HAP-1 (cell line): ENCODE measurements at places on chromosomes 5 and 9.
A peak's percentile ranks its signal among the peaks of the same experiment; 100 is the strongest.

DNA sequence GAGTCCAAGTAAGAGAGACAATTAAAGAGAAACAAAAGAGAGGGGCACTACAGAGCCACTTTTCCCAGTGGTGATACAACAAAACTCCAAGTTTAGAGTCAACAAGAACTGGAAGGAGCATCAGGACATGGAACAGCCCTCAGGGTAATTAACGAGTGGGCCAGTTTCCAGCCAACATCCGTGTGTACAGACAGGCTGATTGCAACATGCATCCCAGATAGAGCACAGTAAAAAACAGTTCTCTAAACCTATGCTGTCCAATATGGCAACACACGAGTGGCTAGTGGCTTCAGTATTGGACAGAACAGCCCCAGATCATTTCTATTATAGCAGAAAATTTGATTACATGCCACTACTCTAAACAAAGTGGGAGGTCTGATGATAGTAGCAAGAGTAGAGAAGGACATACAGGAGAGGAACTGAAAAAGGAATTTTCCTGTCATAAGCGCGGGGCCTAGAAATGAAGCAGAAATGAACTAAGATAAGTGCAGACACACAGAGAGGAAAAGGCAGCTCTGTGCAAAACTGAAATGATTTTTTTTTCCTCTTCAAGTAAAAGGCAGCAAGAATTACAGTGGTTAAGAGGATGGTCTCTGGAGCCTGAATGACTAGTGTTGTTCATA lies 175.6 kb upstream of the CCNG1 start:
- no peak for DNase-seq

DNA sequence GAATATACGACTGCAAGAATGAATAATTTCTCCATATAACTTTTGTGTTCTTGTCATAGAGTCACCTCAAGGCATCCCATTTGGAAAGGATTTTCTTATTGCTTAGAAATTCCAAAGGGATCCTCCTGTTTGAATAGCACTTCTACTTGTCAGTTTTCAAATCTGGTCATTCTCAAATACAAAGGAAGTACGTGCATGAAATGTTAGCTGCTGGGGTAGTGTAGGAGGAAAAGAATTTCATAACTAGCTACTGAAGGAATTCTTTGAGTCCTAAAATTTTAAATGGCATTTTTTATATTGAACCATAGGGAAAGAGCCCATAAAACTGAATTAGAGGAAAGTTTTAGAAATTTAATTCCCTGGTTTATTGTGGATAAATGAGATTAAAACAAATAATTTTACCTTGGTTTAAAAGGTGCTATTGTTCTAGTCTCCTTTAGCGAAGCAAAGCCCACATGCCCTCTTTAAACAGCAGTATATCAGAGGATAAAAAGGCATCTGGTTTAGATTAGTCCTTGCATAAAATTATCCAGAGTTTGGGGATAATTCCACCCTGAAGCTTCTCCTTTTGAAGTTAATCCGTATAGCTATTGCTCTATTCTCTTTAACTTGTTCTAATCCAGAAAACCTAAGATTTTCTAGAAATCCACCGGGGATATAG lies 2.0 kb upstream of the MPDZ start:
- DNase-seq: peak; percentile 24

- peak; percentile 62 for DNase-seq
These were observed 17.7 kb downstream of the RALGDS start for GRCh38 chr9:133103183-133103986.

DNA sequence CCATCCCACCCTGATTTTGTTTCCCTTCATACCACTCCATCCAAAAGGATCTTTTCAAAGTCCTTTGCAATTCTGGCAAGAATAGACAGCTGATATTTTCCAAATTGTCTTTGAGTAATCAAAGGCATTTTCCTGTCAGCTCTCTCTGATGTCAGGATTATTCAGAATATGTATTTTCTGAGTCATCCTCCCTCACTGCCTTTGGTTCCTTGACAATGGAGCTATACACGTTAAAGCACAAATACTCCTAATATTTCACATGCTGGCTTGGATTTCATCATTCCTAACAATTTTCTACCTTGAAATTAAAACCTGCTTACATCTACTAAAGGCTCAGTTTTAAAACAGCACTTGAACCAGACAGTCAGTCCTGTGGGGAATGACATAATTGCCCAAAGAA lies 379.4 kb downstream of the GADD45G start:
- DNase-seq: no peak

GRCh38 chr9:84238652-84239051 lies 101.9 kb downstream of the SLC28A3 start:
- peak; percentile 16 for DNase-seq

DNA sequence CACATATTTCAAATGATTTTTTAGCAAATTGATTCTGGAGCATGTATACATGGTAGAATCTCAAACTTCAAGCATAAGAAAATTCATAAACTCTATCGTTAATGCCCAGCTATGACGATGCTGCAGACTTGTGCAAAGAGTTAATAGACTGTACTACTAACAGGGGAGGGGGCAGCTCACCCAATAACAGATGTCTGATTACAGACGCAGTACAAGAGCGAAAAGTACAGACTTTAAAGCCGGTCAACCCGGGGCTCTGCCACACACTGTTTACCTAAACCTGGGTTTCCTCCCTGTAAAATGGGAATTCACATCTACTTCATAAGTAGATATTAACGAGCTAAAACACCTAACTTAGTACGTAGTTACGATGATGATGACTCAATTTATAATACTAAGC lies 651 bp downstream of the TRIM23 start:
- DNase-seq: no peak

- no peak for DNase-seq
These were observed 263.6 kb upstream of the RASA1 start for GRCh38 chr5:87004101-87004500.

GRCh38 chr9:5580650-5581049 lies 48.3 kb upstream of the RIC1 start:
- no peak for DNase-seq

DNA sequence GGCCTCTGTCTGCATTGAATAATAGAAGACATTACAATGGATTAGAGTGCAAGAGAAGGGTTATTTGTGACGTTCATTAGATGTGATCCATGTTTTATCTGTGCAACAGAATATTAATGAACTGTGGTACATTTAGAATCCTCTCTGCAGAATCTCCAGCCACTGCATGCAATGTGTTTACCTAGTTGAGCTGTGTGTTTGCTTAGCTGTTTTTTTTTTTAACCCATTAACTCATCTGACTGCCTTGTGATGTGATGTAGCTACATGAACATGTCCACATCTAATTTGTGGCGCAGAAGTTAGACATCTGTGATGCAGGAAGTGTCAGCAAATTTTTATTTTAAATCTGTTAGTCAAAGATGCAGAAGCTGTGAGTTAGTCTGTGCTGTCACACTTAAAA lies 236.9 kb downstream of the CD180 start:
- DNase-seq: no peak

DNA sequence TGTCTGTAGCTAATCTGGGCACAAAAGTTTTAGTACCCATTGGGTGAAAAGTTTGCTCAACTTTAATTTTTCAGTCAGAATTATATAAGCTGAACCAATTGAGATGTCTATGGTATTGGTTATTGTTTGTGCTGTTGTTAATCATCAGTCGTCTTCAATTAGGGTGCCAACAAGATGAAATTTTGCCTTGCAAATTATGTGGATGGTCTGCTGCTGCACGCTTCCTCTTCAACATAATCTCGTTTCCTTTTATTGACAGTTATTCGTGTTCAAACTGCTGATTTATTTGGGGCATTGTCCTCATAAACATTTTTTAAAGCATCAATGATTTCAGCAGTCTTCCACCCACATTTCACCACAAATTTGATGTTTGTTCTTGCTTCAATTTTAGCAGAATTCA lies 194.0 kb downstream of the HTR1A start:
- no peak for DNase-seq

DNA sequence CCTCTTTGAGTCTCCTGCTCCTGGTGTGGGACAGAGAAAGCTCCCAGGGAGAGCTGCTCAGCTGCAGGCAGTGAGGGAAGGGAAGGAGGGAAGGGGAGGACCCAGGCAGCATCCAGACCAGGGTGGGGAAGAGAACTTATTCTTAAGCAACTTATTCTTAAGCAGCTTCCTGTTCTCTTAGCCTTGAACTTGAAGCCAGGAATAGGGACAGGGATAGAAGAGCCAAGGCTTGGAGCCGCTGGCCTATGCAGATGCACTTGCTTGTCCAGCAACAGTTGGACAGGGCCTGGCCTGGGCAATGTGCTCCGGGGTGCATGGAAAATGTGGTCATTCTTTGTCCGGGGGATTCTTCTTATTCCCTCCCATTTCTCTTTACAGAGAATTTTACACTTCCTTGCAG lies 31.4 kb upstream of the SPTLC1 start:
- DNase-seq: no peak

GRCh38 chr9:109115931-109116526 lies 3.7 kb downstream of the TMEM245 start:
- DNase-seq: no peak

DNA sequence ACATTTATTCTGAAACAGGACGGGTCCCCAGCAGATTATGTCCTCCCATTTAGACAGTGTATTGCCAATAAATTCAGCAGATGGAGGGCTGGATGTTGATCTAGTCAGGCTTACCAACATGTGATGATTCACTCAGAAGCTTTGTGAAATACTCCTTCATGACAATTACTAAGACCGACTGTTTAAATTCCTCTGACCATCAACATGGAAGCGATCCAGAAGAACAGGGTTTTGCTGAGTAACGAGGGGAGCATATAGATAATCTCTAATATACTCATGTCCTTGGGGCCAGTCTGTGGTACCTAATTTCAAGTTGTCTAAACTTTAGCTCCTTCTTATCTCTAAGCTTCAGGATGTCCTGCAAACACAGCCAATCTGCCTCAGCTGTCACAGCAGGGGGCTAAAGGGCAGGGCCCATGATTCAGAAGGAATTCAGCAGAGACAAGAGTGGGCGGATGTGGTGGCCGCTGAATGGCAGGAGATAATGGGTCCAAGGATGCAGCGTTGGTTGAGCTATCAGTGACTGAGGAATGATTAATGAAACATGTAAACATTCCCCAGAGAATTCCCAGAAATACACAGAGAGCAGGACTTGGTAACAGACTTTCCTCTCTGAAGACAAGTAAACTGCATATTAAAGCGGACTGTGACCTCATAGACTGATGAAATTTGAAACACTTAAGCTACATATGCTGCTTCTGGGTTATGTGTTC lies 109.4 kb downstream of the ANKRD55 start:
- no peak for DNase-seq

DNA sequence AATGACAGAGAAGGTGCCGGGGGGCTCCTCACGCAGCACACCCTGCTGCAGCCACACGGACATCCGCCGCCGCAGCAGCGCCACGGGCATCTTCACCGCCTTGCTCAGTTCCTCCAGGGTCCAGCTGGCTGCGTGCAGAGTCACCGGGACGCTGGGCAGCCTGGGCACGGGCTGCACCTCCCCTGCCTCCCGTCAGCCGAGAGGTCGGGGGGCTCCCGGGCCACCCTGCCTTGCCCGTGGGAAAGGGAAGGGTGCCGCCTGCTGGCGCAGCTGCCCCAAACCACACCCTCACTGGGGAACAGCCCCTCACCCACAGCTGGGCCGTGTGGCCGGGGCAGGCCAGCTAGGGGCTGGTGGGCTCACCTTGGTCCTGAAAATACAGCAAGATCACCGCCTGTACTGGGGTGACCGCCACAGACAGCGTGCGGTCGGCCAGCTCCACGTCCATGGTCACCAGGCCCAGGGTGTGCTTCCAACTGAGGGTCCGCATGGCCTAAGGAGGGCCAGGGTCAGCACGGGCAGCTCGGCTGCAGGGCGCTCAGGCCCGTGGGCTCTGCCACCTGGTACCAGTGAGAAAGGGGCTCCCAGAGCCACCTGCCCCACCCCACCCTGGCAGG lies 3.6 kb upstream of the TMEM210 start:
- DNase-seq: no peak

DNA sequence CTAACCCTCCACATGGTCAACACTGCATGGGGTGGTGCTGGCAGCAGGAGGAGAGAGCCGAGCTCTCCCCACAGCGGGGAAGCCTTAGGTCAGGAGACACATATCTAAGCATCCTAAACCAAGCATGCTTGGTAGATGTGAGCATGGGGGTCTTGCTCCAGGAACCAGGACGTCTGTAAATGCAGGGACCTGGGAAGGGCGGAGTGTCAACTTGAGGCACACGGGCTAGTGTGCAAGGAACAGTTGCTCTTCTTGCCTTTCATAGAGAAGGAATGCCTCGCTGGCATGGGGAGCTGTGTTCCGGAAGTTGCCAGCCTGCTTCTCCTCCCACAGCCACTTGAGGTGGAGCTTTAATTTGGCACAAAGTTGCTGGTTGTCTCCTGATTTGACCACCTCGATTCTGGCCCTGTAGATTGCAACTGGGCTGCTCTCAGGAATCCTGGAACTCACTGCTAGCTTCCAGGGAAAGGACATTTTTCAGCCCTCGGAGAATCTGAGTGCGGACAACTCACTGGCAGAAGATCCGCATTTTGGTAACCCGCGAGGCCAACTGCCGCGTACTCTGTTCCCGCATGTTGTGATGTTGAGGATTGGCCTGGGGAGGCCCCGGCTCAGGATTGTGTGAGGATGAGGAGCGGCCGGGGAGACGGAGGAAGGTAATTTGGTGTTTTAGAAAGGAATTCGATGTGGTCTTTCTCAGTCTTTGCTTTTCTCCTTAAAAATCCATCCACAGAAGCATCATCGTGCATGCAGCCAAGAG lies 370.3 kb upstream of the IRX1 start:
- no peak for DNase-seq

DNA sequence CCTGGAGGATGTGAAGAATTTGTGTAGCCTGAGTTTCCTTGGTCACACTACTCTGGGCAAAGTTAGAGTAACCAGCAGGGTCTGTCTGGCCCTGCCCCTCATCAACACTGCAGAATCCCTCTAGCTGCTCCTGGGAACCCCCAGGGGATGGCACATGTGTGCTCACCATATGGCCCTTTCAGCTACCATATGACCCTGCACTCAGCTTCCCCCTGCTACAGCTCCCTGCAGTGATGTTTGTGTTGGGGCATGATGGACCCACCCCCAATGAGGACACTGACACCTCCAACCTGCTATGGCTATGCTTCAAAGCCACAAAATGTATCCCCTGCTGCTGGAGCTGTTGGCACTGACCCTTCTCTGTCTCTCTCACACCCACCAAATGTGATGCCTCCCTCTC lies 152.7 kb downstream of the SNX18 start:
- no peak for DNase-seq

GRCh38 chr9:27344776-27345175 lies 47.8 kb upstream of the EQTN start:
- DNase-seq: no peak

- DNase-seq: no peak
These were observed 85.5 kb downstream of the YIPF5 start for GRCh38 chr5:144084971-144085370.

- no peak for DNase-seq
These were observed 238.7 kb downstream of the NFIB start for GRCh38 chr9:14075218-14075617.

DNA sequence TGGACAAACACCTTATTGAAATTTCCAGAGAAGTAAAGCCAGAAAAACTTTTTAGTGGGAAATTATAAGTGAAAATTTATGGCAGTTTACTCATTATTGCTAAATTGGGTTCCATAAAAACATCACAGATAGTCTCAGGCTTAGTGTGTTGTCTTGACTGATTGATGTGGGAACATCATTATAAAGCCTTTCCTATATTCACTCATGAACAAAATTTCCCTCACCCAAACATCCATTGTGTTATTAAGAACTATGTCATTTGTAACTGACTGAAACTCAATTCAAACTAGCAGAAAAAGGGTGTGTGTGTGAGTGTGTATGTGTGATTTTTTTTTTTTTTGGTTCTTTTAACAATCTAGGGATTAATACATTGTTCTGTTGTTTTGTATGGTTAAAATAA lies 143.7 kb upstream of the SEMA6A start:
- no peak for DNase-seq
